ENCODE measurements at places on chromosomes 5 and 9. TPM values are rescaled to one million over a fixed set of nuclear protein-coding genes. Genes with fewer than 3 reads are reported as not detected.

DNA sequence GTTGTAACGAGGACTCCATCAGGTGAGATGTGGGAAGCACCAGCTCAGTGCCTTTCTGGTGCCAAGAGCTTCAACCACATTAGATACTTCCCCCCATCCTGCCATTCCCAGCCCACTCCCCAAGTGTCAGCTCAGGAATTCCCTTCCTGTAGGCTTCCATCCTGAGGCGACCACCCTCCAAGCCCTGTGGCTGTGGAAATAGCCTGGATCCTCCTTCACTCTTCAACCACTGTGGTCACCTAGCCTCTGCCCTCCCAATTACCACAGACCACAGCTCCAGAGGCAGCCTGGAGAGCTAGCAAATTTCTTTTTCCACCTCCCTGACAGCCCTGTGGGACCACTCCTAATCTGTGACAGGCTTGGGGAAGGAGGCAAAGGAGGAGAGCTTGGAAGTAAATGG, 219.8 kb upstream of the MAP3K1 start:
- DNase-seq = no peak

GRCh38 chr9:86634501-86634900, 280.3 kb upstream of the TUT7 start:
- no peak for DNase-seq

DNA sequence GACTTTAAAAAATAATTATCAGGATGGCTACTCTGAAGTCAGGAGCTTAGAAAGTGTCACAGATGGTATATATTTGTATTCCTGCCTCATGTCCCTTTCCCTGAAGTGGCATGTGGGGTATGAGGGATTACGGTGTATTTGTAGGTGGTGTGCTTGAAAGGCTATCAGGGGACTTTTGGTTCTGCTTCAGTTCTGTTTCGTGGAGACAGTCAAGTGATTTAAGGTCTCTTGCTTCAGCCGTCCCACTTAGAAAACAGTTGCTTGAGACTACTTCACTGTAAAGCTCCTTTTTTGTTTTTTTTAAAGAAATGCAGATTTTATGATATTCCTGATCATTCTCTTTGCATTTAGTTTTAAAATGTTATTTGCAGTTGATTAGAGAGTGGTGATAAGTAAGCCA, 18.3 kb downstream of the PARP8 start:
- DNase-seq = no peak

DNA sequence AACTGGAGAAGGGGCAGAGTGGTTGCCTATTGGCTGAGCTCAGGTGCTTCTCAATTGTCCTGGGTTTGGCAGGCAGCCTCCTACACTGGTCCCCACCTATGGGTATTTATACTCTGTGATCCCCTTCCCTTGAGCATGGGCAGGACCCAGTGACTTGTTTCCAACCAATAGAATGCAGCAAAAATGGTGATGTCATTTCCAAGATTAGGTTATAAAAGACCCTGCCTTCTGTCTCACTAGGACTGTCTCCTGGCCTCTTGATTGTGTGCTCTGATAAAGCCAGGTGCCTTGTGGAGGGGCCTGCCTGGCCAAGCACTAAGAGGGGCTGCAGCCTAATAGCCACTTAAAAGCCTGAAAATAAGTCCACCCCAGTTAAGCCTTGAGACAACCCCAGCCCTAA, 76.1 kb downstream of the MSX2 start:
- DNase-seq = no peak

GRCh38 chr5:89536020-89536419, 653.0 kb upstream of the MEF2C start:
- DNase-seq = no peak

GRCh38 chr5:140049713-140050112, 6.6 kb upstream of the NRG2 start:
- no peak for DNase-seq

- DNase-seq = no peak
Observed at GRCh38 chr5:60811105-60811504, 33.0 kb downstream of the ELOVL7 start.

DNA sequence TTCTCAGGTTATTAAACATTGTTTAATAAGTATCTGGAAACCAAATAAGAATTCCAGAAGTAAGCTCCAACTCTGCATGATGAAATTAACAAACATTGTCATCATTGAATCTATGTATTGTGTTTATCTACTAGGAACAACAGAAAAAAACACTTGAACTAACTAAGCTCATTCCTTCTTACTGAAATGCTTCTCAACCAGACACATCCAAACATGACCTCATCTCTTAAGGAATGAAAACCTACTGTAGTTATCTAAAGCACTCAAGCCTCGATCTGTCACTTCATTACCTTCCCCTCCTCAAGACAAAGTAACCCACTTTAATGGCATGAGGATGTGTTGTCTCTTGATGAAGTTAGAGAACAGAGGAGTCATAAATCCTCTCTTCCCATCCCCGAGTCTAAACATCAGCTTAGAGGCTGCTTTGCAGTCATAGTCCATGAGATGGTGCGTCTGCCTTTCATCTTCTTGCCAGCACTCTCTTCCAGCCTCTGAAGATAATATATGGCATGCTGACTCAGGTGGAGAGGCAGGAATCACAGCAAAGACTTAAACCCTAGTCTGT, 86.5 kb downstream of the CEMIP2 start:
- no peak for DNase-seq

DNA sequence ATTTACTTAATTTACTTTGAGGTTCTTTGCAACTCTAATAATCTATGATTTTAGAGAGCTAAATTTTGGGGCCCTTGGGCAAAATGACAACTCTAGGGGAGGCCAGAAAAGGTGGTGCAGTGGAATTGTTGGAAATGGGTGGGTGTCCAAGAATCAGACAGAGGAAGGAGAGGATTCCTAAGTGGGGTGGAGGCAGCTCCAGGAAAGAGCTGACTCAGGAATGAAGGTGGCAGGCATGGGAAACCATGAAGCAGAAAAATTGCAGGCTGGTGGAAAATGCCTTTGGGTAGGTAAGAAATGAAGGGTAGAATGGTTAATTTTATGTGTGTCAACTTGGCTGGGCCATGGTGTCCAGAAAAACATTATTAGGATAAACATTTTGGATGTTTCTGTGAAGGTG, 248.5 kb upstream of the TUT7 start:
- DNase-seq = no peak

DNA sequence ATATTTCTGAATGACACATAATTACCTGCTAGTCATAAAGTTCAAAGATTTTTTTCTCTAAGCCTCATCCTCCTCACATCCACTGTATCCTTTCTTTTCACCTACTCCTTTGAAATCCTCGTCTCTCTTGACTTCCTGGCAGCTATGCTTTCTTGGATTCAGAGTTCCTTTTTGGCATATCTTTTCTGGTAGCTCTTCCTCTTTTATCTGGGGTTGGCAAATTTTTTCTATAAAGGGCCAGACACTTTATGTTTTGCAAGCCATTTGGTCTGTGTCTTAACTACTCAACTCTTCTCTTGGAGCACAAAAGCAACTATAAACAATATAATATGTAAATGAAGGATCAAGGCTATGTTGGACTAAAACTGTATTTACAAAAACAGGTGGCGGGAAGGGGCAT, 197.5 kb downstream of the KIAA0825 start:
- DNase-seq = no peak

GRCh38 chr9:131290767-131291370, 1.3 kb downstream of the PLPP7 start:
- DNase-seq = no peak

- DNase-seq = no peak
Observed at GRCh38 chr9:113875459-113876150, 504 bp upstream of the ZNF618 start.

GRCh38 chr5:152900332-152900731, 495.3 kb upstream of the NMUR2 start:
- DNase-seq = no peak

- no peak for DNase-seq
Observed at GRCh38 chr5:94893412-94894135, 275.1 kb downstream of the SLF1 start.

- DNase-seq = no peak
Observed at GRCh38 chr5:139733010-139733688, 62.5 kb upstream of the PSD2 start.

- no peak for DNase-seq
Observed at GRCh38 chr5:97998941-97999340, 774.5 kb upstream of the RGMB start.

GRCh38 chr5:170333161-170333910, 35.8 kb upstream of the LCP2 start:
- DNase-seq = no peak

DNA sequence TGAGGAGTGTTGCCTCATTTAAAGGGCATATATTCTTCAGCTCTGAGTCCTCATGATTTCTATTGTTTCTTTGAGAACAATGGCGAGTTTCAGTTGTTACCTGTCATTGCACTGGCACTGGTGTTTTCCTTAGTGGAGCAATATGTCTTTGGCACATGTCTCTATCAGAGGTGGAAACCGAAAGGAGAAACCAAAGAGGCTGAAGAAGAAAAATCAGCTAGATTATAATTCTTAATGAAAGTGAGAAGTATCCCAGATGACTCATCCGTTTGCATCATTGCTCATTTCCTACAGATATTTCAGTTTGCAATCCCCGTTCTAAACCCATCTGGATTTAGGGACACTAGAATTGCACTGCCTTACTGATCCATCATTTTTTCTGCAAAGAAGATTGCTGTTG, 324.6 kb downstream of the TMEM232 start:
- no peak for DNase-seq

DNA sequence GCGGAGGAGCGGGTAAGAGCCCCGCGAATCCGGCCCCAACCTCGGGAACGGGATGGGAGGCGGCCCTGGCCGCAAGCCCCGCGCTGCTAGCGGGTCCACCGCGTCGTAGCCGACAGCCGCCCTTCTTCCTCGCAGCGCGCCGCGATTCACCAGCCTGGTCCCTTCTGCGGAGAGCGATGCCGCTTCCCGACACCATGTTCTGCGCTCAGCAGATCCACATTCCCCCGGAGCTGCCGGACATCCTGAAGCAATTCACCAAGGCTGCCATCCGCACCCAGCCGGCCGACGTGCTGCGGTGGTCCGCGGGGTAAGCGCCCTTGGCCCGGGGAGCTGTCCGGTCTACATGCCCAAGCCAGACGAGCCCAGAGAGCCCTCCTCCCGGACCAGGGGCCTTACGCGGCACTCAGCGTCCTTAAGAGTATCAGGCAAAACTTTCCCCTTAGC, 335 bp downstream of the ROPN1L start:
- DNase-seq = no peak

GRCh38 chr5:139760066-139761056, 35.2 kb upstream of the PSD2 start:
- DNase-seq = no peak

DNA sequence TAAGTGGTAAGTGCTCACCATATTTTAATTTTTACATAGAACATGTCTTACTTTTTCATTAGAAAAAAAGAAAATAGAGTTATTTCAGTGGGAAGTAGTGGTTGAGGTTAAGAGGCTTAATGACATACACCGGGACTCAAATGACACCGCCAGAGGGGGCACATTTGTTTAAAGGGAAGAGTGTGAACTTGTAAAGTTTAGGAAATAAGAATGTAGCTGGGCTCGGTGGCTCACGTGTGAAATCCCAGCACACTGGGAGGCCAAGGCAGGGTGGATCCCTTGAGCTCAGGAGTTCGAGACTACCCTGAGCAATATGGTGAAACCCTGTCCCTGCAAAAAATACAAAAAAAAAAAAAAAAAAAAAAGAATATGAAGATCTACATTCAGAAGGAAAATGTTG, 43.4 kb upstream of the TNFAIP8 start:
- DNase-seq = no peak

DNA sequence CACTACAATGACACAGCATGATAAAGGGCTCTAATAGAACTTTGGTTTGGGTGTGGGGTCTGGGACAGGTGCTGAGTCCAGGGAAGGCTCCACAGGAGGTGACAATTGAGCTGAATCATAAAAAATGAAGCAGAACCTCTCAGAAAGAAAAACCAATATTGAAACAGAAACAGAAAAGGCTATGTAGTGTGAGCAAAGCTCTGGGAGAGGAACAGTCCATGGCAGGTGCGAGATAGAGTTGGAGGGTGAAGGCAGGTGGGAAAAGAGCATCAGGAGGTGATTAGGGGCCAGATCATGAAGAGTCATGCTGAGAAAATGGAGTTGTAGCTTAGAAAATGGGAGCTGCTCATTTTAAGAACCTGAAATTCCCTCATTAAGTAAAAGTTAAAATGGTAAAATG, 164.9 kb downstream of the KCTD16 start:
- no peak for DNase-seq

DNA sequence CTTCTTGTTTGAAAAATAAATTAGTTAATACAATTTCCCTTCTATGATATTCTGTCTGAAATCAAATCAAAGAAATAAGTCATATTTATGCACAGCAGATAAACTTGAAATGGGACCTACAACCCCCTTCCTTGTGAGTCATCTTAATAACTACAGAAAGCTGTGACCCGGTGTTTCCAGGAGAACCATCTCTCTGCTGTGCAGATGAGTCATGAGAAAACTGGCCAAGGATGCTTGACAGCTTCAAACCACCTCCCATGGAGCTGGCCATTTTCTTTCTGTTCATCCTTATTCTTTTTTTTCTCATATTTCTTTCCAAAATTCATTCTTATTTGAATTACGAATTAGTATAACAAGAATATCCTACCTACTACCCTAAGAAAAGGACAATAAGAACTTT, 43.4 kb upstream of the NR4A3 start:
- DNase-seq = no peak

- no peak for DNase-seq
Observed at GRCh38 chr5:41707853-41708603, 162.2 kb downstream of the OXCT1 start.

DNA sequence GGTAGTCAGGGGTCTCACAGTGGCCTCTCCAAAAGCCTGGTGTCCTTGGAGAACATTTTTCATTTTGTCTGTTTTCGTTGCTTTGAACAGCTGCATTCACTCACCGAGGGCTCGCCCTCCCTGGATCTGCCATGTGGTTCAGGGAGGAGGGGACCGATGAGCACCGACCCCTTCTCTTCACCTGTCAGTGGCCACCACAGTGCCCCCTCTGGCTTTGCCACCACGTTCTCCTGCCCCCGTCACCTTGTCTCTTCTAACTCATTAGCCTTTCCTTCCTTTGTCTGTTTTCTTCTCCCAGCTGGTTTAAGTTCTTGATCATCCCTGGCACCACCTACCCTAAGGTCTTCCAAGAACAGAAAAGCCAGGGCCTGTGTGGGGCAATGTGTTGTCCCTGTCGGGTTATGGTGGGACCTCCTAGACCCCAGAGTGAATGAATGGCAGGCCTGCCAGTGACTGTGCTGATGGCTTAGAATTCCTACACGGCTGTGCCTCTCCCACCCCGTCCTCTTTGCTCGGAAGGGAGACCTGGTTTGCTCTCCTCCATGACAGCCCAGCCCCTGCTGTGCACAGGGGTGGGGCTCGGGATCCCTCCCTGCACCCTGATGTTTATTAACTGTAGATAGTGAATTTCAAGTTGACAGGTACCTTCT, 90.0 kb downstream of the ANKRD33B start:
- DNase-seq = no peak

SLC31A1 gene
- 12.6 TPM for total RNA-seq

TOR4A gene
- 16.3 TPM for total RNA-seq

IL7R gene
- 0.66 TPM for total RNA-seq

GDNF gene
- total RNA-seq = 0.27 TPM

VPS13A gene
- 32.5 TPM for total RNA-seq

INSYN2B gene
- total RNA-seq = 0.08 TPM

BNIP1 gene
- 11.7 TPM for total RNA-seq

MYMK gene
- not detected for total RNA-seq

PLK2 gene
- total RNA-seq = 58.9 TPM

TJP2 gene
- 130 TPM for total RNA-seq

C5orf58 gene
- 1.0 TPM for total RNA-seq

GPR150 gene
- total RNA-seq = 0.14 TPM

RLN2 gene
- 0.44 TPM for total RNA-seq

BICD2 gene
- total RNA-seq = 37.3 TPM

BTNL8 gene
- total RNA-seq = 0.58 TPM

SPATA31C1 gene
- total RNA-seq = not detected

F2RL1 gene
- total RNA-seq = 2.0 TPM

SPINK13 gene
- not detected for total RNA-seq

MCC gene
- total RNA-seq = 31.6 TPM

Data from left ventricle myocardium inferior (tissue), 1 donor.